Ovary (tissue), 10 donors: ENCODE measurements at places on chromosomes 6 and 20.

DNA sequence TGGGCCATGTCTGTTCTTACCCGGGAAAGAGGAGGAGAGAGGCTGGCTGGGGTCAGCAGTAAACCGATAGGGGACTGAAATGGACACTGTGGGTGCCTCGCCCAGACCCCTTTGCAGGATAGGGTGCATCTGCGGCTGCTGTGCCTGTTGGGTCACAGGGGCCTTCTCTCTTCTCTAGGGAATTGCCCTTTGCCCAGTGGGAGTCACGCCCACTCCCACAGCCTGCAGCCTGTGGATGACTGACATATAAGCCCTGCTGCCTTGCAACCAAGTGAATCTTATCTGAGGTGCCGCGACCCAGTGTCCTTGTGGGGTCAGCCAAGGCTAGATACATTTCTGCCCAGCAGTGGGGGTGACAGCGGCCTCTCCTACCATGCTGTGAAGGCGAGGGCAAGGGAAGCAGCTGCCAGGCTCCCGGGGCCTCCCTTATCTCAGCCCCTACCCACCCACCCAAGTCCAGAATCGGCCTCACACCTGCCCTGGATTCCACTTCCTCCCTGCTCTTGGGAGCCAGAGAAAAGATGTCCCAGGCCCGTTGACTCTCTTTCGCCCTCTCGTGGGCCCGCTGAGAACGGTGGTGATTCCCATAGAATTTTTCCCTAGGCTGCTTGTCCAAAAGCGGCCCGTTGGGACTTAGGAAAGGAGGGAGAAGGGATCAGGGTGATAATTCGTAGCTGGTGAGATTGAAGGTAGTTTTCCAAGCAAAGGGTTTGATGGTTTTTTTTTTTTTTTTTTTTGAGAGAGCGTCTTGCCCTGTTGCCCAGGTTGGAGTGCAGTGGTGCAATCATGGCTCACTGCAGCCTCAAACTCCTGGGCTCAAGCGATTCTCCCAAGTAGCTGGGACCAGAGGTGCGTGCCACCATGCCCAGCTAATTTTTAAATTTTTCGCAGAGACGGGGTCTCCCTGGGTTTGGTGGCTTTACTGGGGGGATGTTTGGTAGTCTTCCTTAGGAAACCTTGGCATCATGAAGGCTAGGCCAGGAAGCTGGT is 76.4 kb upstream of the RNF24 start:
- DNase-seq, result peak; percentile 50

- DNase-seq, result no peak
Measured at GRCh38 chr6:51648236-51648635, 439.2 kb downstream of the PKHD1 start.

GRCh38 chr6:75855052-75855451 is 106.0 kb downstream of the MYO6 start:
- no peak for DNase-seq

DNA sequence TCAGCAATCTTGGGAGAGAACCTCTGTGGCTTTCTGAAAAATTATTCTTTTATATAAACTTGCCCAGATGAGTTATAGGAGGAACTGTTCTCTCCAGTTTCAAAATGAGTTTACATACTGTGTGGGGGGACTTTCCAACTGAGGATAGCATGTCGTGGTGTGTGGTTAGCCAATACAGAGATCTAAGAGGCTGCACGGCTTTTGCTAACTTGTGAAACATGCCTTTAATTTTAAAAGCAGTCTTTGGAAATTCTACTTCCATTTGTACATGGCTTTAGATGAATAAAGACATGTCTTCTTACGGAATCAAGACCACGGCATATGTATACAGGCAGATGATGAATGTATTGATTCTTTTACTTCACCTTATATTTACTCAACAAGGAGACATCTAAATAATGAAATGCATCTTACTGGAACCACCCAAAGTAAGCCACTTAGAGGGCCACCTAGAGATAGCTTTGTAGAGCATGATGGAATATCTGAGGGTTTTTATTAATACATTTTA is 39.8 kb downstream of the HIVEP1 start:
- no peak for DNase-seq

GRCh38 chr6:43509984-43510826 is at the start of gene LRRC73:
TSS of gene LRRC73 (minus strand) at chr6:43510346. CDS start at chr6:43509785, 561 bp downstream.
- DNase-seq, result peak; percentile 94

DNA sequence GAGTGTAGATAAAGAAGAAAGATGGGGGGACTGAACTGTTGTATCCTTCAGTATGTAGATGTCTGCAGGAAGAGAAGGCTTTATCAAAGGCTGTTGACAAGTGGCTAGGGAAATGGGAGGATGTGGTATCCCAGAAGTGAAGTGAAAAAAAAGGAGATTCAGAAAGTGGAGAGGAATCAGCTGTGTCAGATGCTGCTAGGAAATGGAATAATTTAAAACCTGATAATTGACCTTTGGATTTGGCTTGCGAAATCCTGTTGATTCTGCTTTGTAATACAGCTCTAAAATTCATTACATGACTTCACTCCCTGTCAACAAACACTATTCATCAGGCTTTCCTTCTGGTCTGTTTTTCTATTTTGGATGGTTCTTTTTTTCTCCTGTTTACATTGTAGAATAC is 41.7 kb downstream of the PHF3 start:
- DNase-seq, result no peak

DNA sequence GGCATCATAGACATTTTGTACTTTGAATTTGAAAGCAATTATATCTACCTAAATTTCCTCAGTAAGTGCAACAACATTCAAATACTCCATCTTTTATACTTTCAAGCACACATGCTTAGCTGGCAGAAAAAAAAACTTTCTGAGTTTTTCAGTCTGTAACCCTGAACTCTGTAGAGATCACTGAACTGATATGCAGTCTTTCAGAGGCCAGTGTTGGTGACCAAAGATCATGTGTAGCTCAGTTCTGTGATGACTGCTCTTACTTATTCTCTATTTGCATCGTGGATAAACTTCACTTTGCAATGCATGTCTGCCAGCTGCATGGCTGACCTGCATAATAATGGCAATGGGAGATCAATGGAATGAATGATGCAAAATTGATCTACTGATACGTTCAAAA is 431.3 kb downstream of the FRK start:
- DNase-seq, result no peak

DNA sequence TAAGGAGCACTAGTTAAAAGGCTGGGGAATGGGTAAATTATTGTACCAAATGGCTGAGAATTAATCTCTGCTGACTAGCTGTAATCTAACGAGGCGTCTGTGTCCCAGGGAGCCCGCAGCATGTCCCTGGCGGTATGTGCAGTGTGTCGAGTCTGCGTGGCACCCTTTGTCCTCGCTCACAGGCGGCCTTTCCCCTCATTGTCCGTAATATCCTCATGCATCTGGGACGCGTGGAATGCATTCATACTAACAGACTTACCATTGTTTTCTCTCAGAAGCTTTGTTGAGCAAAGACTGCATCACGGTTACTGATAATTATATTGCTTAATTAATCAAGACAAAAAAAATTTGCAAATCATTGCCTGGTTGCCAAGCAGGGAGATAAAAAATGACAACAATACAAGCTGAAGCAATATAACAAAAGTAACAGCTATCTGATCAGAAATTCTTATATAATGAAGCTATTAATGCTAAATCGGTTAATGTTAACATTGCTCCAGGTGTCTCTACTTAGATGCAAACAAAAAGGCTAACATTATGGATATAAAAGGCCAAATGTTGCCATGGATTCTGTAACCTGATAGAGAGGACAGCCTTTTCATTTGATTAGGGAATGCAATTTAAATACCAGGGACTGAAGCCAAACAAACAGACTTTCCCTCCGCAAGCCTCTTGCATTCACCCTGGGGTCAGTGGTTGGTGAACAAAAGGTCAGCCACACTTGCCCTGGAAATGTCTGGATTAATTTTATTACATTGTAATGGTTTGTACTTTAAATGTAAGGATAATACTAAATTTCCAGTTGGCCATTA is 124.8 kb downstream of the INSM1 start:
- no peak for DNase-seq

DNA sequence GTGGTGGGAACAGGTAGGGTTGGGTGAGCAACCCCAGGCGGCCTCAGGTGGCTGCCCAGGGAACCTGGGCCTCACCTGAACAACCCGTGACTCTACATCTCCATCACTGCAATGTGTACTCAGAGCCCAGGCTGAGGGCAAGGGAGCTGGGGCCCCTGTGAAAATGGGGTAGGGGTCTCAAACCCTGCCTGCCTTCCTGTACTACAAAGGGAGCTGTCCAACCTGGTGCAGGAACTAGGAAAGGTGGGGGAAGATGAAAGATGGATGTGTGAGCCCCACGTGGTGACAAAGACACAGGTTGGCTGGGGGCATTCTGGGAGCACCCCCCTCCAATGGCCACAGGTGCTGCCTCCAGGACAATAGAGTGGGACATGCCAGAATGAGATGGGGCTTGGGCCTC is 62.1 kb upstream of the SLC2A12 start:
- DNase-seq, result no peak

GRCh38 chr20:59482351-59483187 is 121.8 kb upstream of the PHACTR3 start:
- DNase-seq, result no peak

GRCh38 chr6:157546321-157546720 is 165.3 kb downstream of the ZDHHC14 start:
- no peak for DNase-seq

DNA sequence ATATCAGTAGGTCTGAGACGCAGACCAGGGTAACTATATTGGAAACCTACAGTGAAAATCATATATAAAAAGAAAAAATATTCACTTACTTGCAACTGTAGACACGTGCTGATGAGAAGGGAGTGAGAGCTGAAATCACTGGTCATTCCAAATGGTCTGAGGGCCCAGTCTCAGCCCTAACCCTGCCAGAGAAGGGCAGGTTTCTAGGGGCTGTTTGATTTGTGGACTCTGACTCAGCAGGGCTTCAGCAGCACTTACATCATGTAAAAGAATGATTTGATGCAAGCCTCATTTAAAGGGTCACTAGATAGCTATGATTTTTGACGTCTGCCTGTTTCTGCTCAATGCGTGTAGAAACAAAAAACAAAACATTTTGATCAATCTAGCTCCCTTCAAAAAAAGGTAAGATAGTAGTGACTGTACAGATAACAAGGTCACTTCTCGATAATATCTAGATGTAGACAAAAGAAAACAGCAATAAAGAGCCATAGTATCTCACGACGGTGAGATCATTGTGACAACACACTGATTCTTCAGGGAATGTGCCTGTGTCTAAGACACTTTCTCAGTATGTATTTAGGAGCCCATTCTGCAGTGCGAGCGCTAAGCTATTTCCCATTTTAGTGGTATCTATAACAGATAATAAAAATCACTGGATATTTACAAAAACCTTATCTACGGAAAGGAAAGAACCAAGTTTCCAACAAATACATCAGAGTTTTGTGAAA is 307.2 kb downstream of the HIVEP2 start:
- DNase-seq, result no peak

GRCh38 chr20:19026901-19027644 is 185.4 kb upstream of the SLC24A3 start:
- DNase-seq, result no peak

- DNase-seq, result no peak
Measured at GRCh38 chr6:2799936-2800527, 34.8 kb downstream of the WRNIP1 start.

- no peak for DNase-seq
Measured at GRCh38 chr6:112575309-112575834, 228.2 kb downstream of the RFPL4B start.

GRCh38 chr6:84123186-84123585 is 89.6 kb downstream of the MRAP2 start:
- DNase-seq, result no peak

DNA sequence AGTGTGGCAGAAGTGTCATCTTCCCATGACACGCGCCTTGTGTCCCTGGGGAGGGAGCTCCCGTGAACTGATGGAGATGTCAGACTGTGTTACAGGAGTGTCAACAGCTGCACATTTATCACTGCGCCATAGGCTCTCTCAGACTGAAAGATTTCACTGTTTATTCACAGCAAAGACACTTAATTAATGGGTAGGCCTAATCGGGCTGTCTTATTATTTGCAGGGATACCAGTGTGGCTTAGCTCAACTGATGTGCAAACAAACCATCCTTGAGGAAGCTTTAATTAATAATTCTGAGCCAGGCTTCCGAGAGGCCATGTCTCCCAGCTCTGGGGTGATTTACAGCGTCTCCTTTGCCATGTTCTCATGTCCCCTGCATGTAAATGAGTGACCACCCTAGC is 771.0 kb downstream of the QKI start:
- DNase-seq, result no peak

GRCh38 chr6:37088897-37089296 is 81.1 kb upstream of the PIM1 start:
- no peak for DNase-seq

DNA sequence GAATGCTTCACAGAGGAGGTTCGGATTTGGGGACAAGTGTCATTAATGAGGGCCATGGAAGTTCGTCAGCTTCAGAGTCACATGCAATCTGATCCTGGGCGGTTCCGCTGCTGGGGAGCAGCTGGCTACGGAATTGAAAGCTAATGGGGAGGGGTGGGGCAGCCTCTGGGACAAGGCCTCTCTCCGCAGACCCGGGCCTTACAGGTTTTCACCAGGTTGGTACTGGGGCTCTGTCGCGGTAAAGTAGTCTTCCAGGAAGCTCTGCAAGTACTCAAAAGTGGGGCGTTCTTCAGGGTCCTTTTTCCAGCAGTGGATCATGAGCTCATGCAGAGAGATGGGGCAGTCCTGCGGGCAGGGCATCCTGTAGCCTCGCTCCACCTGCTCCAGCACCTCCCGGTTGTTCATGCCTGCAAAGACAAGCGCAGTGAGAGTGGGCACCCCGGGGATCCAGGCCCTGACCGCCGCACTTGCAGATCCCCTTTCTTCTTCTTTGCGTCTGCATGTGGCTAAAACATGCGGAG is 55.9 kb upstream of the TRAF3IP2 start:
- DNase-seq, result no peak

DNA sequence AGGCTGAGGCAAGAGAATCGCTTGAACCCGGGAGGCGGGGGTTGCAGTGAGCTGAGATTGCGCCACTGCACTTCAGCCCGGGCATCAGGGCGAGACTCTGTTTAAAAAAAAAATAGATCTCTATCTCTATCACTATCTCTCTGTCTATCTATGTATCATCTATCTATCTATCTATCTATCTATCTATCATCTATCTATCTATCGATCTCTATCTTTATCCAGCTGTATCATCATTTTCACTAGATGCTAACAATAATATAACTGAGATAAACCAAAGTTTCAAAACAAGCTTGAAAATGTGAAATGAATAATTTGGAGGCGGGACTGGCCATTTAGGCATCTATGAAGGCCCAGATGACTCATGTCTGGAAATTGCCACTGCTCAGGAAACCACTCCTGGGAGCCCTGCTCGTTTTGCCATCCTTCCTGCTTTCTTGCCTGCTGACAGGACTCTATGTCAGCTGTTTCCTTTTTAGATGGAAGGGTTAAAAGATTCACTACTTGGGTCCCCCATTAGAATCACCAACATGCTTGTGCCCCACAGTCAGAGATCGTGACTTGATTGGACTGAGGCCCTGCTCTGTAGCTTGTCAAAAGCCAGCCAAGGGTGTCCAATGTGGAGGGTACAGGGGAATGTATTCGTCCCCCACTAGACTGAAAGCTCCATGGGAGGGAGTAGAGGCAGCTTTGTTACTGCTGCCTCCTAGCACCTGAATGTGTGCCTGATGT is 61.7 kb downstream of the UTRN start:
- no peak for DNase-seq

- peak; percentile 87 for DNase-seq
Measured at GRCh38 chr6:34709386-34709785, 12.8 kb upstream of the ILRUN start.

GRCh38 chr6:141641406-141641805 is 491.3 kb upstream of the GJE1 start:
- DNase-seq, result no peak

GRCh38 chr6:162871966-162872365 is 144.2 kb downstream of the PACRG start:
- DNase-seq, result no peak
